ENCODE measurements at places on chromosomes 2 and 18. TPM values are rescaled to one million over a fixed set of nuclear protein-coding genes. Genes with fewer than 3 reads are reported as not detected.

GRCh38 chr2:185402474-185402873 is 336.1 kb upstream of the FSIP2 start:
- DNase-seq: no peak

The OXER1 gene
- polyA plus RNA-seq: not detected

The SPATA3 gene
- polyA plus RNA-seq: not detected

GRCh38 chr2:118536306-118536705 is 311.1 kb downstream of the EN1 start:
- DNase-seq: no peak

- DNase-seq: no peak
These were observed 58.2 kb upstream of the ACSL3 start for GRCh38 chr2:222802514-222803196.

- DNase-seq: no peak
These were observed 25.9 kb downstream of the THADA start for GRCh38 chr2:43569921-43570320.

GRCh38 chr2:21693081-21693480 is 569.3 kb downstream of the TDRD15 start:
- no peak for DNase-seq

- no peak for DNase-seq
These were observed 238.8 kb downstream of the SLC8A1 start for GRCh38 chr2:40213071-40213470.

The KCNIP3 gene
- polyA plus RNA-seq: 5.4 TPM

DNA sequence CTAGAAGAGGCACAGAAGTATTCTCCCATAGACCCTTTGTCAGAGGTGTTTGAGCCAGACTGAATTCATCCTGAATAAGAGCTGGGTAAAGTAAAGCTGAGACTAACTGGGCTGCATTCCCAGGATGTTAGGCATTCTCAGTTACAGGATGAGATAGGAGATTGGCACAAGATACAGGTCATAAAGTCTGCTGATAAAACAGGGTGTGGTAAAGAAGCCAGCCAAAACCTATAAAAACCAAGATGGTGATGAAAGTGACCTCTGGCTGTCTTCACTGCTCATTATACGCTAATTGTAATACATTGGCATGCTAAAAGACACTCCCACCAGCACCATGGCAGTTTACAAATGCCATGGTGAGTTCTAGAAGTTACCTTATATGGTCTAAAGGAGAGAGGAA is 364.9 kb upstream of the TMEFF2 start:
- DNase-seq: no peak

The DQX1 gene
- polyA plus RNA-seq: 3.4 TPM

GRCh38 chr2:134512734-134513464 is 205.9 kb downstream of the TMEM163 start:
- DNase-seq: peak; percentile 68

DNA sequence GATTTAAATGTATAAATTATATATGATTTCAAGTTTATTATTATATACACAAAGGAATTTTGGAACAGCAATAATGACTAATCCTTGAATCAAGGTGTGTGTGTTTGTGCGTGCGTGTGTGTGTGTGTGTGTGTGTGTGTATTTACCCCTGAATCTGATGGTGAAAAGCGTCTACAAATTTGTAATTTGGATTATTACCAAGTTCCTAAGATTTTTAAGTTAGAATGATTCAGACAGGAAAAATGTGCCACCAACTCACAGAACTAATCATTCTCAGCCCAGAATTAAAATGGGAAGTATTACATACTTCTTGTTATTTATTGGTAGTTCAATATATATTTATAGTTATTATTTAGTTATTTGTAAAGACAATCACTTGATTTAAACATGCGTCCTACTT is 12.3 kb downstream of the CALCRL start:
- no peak for DNase-seq

GRCh38 chr2:40439473-40439872 is 12.4 kb downstream of the SLC8A1 start:
- DNase-seq: no peak

DNA sequence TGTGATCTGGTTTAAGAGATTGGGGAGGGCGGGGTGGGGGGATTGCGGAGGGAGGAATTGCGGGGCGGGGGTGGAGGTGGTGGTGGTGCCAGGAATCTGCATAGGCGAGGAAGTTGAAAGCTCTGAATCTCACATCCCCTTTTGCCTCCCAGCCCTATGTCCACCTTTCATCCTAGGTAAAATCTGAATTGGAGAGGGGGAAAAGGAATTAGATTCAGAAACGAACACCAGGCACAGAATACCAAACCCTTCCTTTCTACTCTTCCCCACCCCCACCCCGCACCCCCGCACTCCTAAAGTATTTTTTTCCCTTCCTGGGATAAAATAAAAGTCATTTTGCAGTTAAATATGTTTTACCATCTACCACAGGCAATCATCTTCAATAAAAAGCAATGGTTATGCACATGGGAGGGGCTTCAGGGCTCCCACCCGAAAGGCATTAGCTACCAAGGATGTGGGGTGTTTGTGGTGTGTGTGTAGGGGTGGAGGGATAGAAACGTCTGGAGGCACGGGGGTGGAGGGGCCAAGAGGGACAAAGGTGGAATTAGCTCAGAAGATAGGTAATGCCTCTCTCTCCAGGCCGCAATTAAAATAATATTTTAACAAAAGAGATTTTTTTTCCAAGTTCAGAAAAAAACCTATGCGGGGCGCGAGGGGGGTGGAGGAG is 1.8 kb downstream of the IGFBP5 start:
- no peak for DNase-seq

The PCARE gene
- 0.05 TPM for polyA plus RNA-seq

DNA sequence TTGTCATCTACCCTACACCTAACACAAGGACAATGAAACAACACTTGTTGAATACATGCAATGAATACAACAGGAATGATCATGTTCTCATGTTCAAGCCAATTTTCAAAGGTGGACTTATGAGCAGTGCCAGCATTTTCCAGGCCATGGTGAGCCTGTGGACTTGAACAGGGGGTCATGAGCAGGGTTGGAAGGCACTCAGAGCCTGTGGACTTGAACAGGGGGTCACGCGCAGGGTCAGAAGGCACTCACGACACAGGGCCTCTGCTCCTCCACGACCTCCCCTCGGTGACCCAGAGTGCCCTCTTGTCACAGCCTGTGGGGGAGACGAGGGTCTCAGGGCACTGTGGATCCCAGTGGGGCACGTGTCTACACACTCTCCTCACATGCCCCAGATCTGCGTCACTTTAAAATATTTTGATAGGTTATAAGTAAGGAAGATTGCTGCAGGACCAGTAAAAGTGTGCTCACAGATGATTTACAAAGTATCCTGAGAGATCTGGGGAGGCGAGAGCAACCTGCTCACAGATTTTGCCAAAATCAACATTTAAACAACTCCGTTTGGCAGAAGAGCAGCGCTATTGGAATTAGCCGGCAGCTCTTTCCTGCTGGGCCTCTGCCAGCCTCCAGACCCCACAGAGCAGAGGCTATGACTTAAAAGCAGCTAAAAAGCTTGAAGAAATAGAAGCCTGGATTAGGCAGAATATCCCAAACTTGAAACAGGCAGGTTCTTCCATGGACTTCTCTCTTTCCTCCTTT is 121.9 kb downstream of the TMEM18 start:
- no peak for DNase-seq

DNA sequence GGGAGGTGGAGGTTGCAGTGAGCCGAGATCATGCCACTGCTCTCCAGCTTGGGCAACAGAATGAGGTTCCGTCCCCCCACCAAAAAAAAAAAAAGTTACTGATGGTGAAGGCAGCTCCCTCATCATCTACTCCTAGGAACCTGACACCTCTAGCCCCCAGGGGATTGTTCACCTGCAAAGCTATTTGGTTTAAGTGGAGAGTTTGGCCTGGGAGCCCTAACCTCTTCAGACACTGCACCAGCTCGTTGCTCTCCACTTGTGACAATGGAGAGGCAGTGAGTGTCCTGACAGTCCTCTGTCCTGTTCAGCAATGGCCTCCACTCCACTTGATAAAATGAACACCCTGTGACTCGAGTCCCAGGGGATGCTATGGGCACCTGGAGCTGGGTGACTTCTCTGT is 43.5 kb downstream of the ATP6V1C2 start:
- DNase-seq: no peak

The CAPN14 gene
- 0.20 TPM for polyA plus RNA-seq

GRCh38 chr2:240906911-240907590 is 915 bp downstream of the CROCC2 start:
- DNase-seq: no peak

GRCh38 chr2:17171446-17172049 is 346.7 kb downstream of the RAD51AP2 start:
- DNase-seq: peak; percentile 40

The DPP10 gene
- not detected for polyA plus RNA-seq

The TXNDC2 gene
- polyA plus RNA-seq: 0.09 TPM

The PPP1R1C gene
- polyA plus RNA-seq: 1.9 TPM

- DNase-seq: no peak
These were observed 96.4 kb downstream of the LDLRAD4 start for GRCh38 chr18:13315000-13315399.

DNA sequence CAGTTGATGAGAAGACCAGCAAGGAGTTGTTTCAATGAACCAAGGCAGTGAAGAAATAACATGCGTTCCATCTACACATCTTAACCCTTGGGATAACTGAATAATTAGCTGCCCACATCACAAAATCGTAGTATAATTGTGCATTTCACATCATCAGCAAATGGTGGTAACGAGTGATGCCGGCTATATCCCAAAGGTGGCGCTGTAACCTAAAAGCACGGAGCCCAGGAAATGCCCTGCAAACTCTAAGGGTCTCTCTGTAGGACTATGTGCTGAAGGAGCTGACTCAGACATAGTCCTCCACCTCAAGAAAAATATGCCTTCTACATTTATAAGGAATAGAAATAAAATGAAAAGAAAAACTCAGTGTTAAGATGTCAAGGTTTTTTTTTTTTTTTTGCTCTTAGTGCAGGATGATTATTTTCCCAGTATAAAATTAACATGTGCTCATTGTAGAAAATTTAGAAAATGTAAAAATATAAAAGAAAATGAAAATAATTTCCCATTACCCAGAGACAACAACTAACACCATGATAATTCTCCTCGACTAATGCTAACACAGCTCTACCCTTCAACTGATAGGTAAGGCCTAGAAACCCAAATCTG is 23.1 kb upstream of the DSG3 start:
- DNase-seq: peak; percentile 31

Measured in mammary epithelial cell (primary cell).